ENCODE measurements at places on chromosomes 2 and 18.

- DNase-seq: no peak
Observed at GRCh38 chr2:79275197-79275596, 115.6 kb upstream of the REG3A start.

- DNase-seq: no peak
Observed at GRCh38 chr18:67080601-67081000, 435.9 kb downstream of the DSEL start.

DNA sequence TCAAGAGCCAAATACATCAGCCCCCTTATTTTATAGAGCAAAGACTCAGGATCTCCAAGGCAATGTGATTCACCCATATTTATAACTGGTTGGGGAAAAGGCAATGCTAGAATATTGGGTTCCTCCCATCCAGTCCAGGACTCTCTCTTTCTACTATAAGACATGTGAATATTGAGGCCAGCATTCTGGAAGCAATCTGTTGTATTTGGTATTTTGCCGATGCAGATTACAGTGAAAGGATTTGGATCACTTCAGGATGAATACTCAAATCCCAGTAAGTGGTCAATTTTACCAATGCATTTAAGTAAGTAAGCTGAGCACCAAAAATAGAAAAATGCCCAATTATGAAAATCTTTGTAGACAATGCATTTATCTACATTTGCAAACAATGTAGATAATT, 1834.7 kb upstream of the PIK3C3 start:
- DNase-seq: no peak

DNA sequence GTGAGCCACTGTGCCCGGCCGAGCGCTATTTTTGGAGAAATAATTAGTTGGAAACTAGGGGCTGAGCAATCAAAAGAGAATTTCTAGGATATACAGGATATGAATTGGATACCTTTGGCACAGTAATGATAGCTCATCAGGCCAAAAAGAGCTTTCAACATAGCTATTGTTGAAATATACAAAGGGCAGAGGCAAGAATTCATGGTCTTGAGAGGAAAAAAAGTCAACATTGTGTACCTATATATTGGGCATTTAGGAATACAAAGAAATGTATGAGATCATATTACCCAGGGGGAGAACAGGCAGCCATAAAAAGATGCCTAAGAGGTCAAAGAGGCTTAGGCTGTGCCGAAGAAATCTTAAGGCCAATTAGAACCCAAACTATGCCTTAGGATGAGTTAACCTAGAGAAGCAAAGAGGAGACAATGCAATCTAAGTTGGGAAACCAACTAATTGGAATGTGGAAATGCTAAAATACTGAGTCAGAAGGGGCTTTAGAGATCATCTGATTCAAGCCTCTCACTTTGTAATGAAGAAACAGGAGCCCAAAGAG, 99.0 kb downstream of the RBBP8 start:
- DNase-seq: no peak

DNA sequence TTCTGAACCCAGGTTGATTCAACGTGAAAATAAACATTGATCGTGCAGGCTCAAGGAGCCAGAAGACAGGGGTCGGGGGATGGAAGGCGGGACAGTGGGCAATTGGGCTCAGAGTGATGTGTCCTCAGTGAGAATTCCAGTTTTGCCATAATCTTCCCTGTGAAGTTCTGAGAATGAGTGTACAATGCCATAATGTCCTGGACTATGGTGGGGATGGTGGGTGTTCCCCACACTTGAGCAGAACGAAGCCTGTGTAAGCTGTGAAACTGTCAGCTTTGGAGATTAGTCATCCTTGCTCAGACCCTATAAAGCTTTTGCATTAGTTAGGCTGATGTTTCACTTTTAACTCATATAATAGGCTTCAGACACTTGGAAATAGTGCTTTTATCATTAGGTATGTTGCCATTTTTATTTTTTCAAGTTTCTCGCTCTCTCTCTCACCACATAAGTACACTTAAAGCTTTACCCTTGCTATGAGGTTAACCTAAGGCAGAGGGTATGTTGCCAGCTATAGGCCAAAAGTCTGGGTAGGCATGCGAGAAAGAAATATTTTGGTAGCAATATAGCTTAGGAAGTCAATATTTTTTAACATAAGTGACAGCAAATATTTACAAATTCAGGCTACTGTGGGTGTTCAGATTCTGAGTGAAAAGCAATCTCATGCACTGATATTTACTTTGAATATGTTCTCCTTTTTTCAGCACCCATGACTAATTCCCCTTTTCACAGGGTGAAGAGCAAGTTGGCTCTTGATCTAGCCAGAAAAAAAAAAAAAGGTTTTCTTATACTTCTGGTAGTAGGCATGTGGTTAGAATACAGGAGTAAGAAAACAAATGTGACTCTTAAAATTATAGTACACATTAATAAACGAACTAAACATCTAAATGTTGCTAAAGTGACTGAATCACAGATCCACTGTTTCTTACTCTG, 47.2 kb downstream of the CDC42EP3 start:
- DNase-seq: no peak

DNA sequence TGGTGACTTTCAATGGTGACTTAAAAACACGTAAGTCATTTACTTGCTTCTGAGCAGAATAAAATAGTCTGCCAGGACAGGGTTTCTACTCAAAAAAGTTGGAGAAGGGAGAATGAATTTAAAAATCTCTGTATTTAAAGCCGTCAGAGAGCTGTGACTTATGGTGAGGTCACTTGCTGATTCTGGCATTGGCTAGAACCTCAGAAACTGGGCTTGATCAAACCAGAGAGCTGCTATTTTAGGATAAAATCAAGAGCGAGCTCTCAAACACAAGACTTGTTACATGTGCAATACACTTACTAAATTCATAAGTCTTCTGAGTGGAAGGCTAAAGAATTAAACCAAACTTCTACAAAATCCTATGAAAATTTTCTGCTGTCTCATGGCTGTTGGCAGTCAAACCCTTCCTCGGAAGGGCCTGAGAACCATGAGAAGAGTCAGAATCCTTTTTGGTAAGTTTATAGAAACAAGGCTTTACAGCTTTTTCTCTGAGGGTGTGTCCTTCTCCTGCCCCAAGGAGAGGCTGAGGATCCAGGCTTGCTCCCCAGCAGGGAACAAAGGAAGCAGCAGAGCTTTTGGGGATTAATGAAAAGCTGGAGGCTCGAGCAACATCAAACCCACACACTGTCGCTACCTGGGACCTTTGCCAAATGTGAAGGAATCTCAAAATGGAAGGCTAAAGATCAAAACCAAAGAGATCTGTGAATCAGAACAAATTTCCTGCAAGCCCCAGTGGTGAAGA, 816.4 kb downstream of the SOCS6 start:
- no peak for DNase-seq

GRCh38 chr2:27804146-27804545, 32.6 kb downstream of the MRPL33 start:
- DNase-seq: no peak

DNA sequence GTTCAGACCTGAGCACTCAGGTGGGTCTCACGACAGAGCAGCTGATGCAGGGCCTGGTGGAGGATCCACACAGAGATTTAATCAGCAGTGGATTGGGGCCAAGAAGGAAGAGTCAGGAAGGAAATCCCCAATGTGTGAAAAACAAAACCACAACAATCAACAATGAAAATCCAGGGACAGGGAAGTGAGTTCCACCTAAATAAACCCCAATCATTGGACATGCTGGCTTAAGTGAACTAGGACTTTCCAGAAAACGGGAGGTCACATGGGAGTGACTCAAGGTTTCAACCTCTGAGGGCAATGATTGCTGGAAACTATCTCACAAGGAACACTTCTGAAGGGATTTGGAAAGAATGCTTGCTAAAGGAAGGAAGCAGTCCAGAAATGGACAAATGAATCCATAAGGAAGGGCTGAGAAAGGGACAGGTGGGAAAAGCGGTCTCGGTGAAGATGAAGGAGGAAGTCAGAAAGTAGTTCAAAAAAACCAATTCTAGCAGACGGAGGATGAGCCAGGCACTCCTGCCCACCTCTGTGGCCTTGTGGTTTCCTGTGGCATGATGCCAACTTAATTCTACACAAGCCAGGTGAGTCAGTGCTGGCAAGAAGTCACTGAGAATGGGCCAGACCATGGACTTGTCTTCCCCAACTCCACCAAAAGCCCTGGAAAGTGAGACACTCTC, 15.4 kb upstream of the XDH start:
- no peak for DNase-seq

- DNase-seq: no peak
Observed at GRCh38 chr2:6362671-6363450, 502.8 kb downstream of the CMPK2 start.

- DNase-seq: no peak
Observed at GRCh38 chr18:46346213-46346612, 242.0 kb downstream of the HAUS1 start.

GRCh38 chr2:76469066-76469465, 758.4 kb upstream of the GCFC2 start:
- no peak for DNase-seq

DNA sequence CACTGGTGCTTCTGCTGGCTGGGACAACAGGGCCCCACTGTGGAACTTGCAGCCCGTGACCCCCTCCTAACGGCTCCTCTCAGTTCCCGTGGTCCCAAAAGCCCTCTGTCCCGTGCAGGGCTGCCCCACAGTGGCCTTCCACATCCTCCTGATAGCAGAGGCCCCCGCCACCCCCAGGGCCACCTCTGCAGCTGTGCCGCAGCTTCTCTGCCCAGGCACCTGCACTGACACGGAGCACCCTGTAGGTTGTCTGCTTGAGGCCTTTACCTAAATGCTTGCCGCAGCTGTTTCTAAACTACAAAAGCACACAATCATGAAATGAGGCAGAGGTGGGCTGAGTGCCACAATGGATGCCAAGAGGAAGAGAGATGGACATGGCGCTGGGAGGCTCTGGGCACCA, 13.5 kb upstream of the GRHL1 start:
- no peak for DNase-seq

Data from stimulated activated CD4-positive, alpha-beta T cell treated with anti-CD3 and anti-CD28 coated beads, Interleukin-1b, Interleukin-23, amount 100 ng/mL, for 1 hour (primary cell).